ENCODE measurements at places on chromosomes 7 and 10.

DNA sequence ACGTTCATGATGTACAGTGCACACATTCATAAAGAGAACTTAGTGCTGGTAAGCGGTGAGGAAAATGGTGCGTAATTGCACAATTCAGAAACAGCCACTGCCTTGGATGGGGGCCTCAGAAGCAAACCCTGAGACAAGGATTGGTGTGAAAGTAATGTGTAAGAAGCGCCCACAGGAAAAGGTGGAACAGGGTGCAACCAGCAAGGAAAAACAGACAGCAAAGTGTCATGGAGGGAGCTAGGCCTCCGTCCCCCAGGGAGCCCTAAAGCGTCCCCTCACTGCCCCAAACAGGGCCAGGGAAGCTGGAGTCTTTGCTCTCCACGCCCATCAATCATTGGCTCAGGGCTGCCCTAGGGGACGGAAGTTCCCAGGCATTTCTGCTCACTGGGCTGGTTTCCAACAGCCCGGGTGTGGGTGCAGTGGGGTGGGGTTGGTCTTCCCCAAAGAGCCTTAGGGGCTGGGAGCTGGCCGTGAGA, 9.6 kb upstream of the C10orf105 start:
- DNase-seq = no peak

GRCh38 chr7:17746020-17746530, 194.2 kb downstream of the SNX13 start:
- DNase-seq = no peak

DNA sequence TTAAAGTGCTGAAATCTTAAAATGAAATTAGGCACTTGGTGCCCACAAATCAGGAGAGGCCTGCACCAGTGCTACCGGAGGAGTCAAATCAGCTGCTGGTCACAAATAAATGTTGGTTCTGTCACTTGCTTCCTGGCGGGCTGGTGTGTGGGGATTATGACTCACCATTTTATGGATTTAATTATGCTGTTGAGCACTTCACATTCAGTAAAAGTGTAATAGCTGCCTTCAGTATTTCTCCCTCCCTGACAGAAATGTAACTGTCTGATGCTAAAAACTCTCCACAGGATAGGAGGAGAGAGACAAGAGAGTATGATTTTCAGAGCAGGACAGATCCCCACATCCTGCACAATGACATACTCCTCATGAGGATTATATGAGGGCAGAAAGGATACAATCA, 186.0 kb downstream of the JAZF1 start:
- no peak for DNase-seq

DNA sequence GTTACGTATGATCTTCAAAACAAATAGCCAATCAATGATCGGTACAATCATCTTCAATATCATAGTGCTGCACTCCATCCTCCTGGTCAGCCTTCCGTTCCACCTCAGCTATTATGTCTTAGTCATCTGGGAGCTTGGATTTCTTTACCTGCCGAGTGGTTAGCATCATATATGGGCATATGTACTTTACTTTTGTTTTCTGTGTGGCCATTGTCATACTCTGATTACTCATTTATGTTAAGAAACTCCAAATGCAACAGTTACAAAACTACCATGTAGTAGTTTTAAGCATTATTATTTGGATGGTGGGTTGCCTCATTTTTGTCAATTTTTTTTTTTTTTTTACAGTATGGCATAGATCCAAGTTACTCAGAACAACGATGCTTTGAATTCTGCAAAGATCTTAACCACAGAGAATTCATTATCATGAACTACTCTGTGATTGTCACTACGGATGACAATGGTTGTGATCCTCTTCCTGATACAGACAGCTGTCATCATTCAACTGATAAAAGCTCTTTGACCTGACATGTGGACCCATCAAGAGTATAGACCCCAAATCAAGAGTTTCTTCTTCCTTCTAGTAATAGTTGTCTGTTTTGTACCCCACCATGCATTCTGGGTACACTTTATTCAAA, 52.1 kb upstream of the NME8 start:
- DNase-seq = no peak

DNA sequence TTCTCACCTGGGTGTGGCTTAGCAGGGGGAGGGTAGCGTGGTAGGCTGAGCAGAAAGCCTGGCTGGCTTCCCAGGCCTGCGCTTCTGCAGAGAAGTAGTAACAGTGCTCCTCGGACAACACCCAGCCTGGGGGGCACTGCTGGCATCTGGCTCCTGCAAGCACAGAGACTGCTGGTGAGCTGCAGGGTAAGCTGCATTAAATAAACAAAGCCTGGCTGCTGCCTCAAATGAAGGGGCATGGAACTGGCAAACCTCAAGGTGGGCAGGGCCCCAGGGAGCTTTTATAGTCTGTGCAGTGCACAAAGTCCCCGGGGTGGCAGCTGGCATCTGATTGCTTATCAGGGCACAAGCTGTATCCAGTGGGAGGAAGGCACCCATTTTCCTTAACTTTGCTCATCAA, 3.9 kb downstream of the KLRG2 start:
- no peak for DNase-seq

- DNase-seq = no peak
These were observed 45.6 kb downstream of the SFMBT2 start for GRCh38 chr10:7365027-7365745.

GRCh38 chr10:116017405-116017804, 255.6 kb downstream of the GFRA1 start:
- DNase-seq = no peak

GRCh38 chr7:83155407-83155806, 7.3 kb downstream of the PCLO start:
- no peak for DNase-seq

DNA sequence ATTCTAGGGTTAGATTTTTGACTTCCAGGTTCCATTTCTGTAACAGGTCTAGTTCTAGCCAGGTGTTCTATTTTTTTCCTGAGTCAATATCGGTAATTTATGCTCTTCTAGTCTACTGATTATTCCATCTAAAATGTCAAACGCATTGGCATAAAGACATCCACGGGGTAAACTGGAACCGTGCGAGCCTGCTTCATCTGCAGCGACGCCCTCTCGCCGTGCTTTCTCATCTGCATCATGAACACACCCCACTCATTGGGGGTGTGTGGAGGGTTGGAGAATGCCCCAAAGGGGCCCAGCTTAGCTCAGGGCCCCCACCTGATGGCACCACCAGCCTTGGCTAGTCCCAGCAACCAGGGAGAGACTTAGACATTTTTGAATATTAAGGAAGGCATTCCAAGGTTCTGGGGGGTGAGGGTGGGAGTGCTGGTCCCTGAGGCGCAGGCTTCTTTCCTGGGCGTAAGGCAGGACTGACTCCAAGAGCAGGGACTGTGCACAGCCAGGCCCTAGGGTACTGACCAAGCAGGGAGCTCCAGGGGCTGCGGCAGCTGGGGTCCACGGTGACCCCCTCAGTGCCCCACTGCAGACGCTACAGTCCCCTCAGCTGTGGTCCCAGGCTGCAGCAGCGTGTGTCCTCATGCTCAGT, 12.9 kb upstream of the CRYGN start:
- no peak for DNase-seq

GRCh38 chr7:106957766-106958165, 86.7 kb upstream of the PRKAR2B start:
- DNase-seq = no peak

DNA sequence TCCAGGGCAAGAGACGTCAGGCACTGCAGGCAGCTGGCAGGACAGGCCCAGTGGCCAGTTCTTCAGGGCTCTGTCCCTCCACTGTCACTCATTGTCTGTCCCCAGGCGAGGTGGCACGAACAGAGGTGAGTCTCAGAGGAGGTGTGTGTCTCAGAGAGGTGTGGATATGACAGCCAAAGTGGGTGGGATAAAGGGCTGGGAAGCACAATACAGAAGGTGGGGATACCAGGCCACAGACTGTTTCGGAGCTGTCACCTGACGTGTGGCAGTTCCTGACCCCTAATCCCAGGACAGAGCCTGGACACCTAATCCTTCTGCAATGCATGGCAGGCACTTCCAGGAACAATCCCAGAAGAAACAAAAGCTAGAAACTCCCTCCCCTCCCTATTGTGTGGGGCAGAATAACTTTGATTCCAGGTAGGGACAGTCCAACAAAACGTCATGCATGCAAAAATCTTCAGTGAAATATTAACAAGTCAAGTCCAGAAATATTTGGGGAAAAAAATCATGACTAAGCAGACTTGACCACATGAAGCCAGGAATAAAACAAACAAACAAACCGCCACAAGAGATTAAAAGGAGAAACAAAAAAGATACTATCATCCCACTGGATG, 11.6 kb downstream of the KLRG2 start:
- DNase-seq = no peak

DNA sequence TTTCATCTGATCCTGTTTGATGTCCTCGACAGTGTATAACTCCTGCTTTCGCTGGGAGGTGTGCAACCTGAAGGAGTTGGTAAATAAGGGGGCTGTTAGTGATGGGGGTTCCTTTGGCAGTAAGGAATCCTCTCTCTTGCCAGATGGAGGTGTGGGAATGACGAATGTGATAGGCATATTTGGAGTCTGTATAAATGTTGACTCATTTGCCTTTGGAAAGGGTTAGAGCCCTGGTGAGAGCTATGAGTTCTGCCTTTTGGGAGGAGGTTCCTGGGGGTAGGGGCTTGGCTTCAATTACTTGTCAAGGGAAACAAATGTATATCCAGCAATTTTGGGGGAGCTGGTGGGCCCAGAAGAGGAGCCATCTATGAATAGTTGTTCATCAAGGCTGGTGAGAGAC, 11.4 kb upstream of the CHST3 start:
- DNase-seq = no peak

DNA sequence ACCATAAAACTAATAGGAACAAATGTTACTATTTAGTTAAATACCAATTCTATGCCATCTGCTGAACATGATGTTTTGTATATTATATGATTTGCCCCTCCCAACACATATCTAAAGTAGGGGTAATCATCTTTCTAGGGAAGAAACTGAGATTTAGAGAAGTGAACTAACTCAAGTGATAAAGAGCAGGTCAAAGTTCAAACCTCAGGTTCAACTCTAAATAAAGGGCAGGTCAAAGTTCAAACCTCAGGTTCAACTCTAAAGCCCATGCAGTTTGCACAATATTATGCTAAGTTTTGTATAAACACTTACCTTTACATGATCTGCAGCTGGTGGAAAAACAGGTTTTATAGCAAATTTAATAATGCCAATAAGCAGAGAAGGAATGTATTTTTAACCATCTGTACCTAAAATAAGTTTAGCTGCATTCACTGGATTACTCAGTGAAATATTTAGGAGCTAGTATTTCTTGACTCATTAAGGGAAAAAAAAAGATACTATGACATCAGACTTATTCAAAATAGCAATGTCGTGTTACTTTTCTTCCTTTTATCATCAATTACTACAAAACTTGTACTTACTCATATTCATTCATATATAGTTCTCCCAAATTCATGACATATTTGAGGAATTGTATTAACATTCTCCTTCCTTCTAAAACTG, 1194.3 kb upstream of the CELF2 start:
- no peak for DNase-seq

GRCh38 chr10:71432956-71433767, 36.4 kb downstream of the CDH23 start:
- DNase-seq = no peak

DNA sequence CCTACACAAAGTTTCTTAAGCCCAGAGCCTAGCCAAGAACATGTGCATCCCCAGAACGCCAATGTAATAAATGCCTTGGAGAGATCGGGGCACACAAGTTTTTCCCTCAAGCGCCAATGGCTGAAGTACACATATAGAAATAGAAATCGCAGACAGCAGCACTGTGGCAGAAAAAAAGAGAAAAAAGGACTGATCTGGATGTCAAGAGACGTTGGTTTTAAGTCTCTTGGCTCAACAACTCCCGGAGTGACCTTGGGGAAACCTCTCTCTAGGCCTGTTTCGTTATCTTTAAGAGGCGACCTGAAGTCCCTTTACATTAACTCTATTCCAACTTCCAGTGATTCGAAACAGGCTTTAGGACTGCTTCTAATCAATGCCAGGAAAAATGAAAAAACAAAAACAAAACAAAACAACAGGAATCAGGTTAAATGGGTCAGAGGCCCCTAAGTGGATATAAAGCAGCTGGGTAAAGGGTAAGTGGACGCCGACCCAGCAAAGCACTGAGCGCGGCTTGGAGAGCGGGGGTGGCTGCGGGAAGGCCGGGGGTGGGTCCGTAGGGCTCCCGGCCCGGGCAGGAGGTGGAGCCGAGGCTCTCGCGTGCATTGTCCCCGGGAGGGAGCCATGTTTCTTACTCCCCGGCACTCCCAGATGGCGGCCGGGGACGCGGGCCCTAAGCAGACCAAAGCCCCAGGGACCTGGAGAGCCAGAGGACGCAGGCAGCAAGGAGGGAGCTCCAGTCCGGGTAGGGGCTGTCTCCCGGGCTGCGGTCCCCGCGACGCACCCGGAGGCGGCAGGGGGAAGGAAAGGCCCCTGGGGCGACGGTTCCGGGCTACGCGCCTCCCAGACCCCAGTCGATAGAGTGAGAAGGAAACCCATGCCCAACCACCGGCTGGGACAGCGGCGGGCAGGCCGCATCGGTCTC, 757 bp downstream of the EIF3A start:
- DNase-seq = peak; percentile 48

DNA sequence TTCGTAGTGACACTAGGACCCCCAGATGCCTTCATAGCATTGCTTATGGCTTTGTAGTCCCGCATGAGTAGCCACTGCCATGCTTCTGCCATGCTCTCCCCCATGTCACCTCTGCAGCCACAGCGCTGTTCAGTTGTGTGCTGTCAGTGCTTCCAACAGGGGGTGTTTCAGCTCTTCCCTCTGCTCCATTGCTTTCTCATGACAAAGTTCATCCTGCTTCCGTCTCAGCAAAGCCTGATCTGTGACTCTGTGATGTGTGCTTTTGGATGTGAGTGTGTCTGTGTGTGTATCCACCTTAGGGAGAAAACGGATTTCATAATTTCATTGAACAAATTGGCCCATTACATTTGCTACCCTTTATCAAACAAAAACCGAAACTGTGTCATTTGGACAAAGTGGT, 134.9 kb upstream of the SAMD8 start:
- DNase-seq = no peak

DNA sequence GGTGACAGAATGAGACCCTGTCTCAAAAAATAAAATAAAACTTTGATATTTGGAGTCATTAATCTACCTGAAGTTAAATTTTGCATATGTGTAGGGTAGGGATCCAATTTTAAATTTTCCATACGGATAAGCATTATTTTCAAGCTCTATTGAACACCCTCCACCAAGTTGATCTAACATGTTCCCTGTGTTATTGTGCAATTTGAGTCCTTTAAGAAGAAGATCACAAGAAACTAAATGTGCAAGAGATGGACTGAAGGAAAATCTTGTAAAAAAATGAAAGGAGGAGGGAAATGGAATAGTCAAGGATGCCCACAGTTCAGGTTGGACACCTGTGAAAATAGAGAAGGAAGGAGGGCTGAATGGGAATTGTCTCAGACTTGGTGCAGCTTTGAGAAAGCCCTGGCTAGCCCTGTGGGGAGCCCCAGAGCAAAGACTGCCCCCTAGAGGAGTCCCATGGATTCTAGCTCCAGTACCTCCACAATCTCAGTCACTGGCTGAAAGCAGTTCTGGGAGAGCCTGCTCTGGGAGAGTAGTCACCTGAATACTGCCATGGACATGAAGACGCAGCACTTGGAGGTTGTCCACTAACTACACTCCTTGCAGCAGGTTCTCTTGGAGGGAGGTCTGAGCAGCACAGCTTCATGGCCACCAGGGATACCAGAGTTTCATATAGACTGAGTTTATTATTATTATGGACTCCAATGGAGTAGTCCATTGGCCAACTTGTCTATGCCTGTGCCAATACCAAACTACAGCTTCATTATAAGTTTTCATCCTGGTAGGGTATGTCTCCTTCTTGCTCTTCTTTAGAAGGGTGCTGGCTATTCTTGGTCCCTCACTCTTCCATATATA, 5.7 kb upstream of the TIAL1 start:
- peak; percentile 10 for DNase-seq

GRCh38 chr7:99949645-99950228, 20.3 kb upstream of the GJC3 start:
- no peak for DNase-seq

All from GM19239 (cell line).